ENCODE measurements at places on chromosomes 7 and 10. TPM values are rescaled to one million over a fixed set of nuclear protein-coding genes. Genes with fewer than 3 reads are reported as not detected.

GRCh38 chr10:42738679-42739078 is 43.9 kb upstream of the BMS1 start:
- no peak for DNase-seq

DNA sequence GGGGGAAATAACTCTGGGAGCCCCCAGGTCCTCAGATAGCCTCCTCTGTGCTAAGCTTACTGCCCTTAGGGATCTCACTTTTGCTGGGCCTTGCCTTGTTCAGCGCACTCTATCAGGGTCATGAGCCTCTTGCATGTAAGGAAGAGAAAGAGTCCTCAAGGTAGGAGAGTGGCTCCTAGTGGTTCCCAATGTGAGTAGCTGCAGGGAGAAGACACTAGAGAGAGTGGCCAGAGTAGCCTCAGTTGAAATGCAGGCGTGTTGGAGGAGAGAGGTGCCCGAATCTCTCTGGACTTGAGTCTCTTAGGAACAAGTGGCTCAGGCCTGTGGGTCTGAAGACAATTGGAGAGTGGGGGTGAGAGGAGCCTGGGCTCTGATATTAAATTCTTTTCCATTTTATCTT is 94.3 kb upstream of the SORCS3 start:
- no peak for DNase-seq

Gene CCL24
- total RNA-seq: not detected

Gene UPP1
- total RNA-seq: 45.1 TPM

Gene CHST15
- total RNA-seq: 0.29 TPM

DNA sequence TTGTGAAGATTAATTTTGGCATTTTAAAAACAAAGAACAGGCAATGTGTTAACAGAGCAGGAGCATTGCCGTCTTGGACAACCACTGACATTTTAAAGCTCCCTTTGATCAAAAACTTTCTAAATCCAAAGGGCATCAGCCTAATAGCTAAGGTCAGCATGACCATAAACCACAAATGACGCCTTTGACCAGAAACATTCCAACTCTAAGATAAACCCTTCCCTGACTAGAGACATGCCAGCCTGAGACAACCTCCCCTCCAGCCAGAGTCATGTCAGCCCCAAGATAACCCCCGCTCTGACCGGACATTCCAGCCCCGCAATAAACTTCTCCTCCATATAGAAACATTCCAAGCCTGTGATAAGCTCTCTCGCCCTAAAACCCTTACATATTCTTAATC is 949.4 kb upstream of the POT1 start:
- DNase-seq: no peak

Gene MALSU1
- 96.5 TPM for total RNA-seq

DNA sequence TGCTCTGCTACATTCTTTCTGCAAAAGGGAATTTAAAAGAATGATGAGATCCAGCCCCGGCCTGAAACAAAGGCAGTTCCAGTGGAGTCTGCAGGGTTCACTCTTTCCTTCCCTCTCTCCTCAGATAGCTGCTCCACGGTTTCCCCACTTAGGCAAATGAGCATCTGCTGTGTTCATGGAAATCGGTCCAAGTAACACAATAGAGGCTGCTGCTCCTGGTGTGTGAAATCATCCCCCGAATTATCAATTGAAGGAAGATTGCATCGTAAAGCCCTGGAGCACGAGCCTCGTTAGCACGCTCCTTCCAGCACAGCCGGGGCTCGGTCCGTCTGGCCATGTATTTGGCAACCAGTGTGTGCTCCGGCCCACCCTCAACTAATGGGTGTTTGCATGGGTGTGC is 108.3 kb upstream of the DPP6 start:
- DNase-seq: no peak

Gene BTBD16
- total RNA-seq: not detected

DNA sequence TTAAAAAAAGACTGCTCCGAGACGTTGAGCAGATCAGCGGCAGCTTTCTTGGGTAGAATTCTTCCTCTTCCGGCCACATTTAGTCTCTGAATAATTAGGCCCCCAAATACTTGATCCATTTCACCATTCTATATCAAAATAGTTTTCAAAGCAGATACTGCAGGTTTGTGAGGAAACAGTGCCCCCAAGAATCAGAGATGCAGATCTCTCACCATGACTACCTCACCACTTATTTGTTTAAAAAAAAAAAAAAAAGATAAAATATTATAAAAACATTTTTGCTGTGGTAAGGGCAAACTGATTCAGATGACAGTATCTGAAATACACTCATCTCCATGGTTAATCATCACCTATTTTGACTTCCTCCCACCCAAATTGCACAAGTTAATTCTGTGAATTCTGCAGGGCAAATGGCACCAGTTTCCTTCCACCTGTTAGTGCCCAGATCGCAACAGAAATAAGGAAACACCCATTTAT is 210.4 kb downstream of the FAM107B start:
- DNase-seq: no peak

DNA sequence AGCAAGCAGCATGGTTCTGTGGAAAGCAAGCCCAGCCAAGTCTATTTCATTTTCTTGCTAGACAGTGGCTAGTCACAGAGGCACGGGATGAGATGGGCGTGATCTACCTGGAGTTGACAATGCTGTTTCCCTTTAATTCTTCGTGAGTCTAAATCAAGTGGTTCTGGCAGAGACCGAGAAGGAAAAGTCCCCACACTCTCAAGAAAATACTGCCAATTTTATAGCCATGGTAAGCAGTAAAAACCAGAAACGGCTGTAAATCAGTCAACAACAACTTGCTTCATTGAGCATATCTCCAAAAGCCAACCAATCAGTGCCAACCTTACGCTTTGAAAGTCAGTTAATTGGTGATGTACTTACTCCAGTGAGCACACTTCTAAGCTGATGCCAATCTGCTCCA is 223.4 kb downstream of the SEC23IP start:
- DNase-seq: no peak
